ENCODE measurements at places on chromosomes 1 and 21.

DNA sequence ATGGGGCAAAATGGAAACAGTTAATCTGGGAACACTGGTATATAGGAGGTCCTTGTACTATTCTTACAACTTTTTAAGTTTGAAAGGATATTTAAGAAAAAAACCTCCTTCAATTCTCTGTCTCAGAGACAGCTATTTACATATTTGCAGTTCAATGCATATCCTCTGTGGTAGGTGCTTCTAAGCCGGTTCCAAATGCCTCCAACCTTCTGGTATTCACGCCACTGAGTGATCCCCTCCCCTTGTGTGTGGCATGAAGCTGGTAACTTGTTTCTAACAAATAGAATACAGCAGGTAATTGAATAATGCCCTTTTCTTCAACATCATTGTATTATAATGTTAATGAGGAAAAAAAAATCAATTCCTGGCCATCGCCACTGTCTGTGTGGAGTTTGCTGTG is 91.2 kb downstream of the PROX1 start:
- no peak for DNase-seq

DNA sequence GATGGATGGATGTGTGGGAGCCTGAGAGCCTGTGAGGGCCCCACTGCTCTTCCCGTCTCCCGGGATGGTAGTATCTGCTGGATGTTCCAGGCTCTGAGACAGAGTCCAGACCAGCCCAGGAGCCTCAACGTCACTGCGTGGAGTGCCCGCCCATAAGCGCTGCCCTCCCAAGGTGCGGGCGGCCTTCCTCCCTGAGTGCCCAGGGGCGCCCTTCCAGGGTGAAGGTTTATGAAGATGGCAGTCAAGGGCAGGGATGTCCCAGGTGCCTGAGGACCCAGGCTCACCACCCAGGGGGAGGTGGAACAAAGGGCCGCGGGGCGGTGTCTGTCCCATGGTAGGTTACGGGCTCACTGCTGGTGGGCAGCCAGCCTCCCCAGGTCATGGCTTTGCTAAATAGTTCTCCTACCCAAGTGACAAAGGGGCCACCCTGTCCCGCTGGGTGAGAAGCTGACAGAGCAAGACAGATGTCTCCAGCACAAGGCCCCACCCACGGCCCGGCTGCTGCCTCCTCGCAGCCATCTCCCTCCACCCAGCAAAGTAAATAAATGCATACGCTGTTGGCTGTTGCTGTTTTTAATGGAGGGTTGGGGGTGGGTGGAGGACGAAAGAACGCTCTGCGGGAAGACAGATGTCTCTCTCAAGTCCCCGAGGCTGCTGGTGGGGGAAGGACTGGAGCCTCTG is 9.0 kb upstream of the GPR153 start:
- no peak for DNase-seq

DNA sequence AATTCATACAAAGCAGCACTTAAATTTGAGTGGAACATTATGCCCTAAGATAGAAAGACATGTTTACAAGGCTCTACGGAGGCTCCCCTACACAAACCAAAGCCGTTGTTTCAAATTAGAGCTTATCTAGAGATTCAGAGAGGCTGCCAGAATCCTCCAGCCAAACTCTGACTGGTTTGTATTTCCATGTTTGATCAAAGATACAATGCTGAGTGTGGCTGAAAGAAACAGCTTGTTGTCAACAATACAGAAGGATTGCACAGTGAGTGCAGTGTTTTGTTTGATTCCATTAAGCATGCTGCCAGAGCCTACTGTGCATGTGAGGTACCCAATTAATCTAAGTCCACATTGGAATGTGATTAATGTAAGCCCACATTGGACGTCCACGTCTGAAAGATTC is 402.7 kb downstream of the DISC1 start:
- DNase-seq = no peak

DNA sequence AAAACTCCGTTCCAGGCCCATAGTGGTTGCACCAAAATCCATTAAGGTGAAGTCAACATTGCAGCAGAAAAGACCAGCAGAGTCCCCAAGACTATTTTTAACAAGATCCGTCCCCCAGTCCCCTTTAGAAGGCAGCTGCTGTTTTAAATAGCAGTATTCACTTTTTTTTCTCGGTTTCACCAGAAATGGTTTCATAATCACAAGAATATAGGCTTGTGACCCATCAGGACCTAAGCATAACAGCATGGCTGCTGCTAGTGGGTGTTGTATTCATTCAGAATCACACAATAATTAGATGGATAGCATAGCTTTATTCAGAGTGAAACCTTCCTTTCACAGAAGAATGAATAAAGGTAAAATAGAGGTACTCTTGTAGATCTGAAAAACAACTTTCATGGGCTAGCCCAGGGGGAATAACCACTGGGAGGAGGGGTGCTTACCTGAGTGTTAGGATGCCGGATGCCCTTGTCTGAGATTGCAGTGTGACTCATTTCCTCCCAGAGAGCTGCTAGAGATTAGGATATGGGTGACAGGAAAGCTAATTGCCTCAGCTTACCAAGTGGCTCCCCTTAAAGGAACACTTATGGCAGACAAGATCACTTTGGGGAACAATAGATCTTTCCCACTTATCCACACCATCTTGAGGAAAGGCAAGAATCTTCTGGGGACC is 35.0 kb downstream of the ACKR1 start:
- DNase-seq = no peak

GRCh38 chr1:182515556-182515955 is 65.6 kb downstream of the RGSL1 start:
- no peak for DNase-seq

DNA sequence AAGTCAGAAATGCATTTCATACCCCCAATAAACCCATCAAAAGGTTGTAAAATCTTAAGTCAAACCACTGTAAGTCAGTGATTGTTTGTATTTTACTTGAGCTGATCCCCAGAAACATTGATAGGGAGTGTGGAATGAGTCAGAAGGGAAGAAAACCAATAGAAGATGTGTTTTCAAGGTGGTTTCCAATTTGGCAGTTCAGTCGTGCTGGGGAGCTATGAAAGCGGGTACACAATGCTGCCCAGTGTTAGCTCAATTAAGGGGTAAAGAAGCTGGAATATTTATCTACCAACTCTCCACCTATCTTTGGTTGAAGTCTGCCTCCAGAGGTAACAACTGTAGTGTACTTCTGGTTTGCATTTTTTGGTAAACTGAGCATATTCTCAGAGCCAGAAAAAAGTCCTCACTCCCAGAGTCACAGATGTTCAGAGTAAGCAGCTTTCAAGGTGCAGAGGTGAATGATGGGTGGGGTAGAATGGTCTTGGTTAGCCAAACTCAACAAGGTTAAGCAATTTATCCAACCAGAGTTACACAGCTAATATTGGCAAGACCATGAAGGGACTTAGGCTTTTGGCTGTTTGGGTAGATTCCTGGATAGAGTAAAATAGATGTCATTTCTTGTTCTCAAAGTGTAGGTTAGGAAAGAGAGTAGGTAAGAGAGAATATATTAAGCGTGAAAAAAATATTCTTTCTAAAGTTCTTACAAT is 202.9 kb upstream of the ADGRL2 start:
- DNase-seq = no peak

- DNase-seq = no peak
These were observed 14.4 kb downstream of the MYOC start for GRCh38 chr1:171637928-171638576.

- DNase-seq = no peak
These were observed 925.9 kb downstream of the LTN1 start for GRCh38 chr21:28066596-28067387.

- DNase-seq = peak; percentile 63
These were observed 28.5 kb upstream of the KCNA2 start for GRCh38 chr1:110634455-110635311.

GRCh38 chr21:36117286-36117741 is 17.6 kb upstream of the CBR3 start:
- DNase-seq = no peak

DNA sequence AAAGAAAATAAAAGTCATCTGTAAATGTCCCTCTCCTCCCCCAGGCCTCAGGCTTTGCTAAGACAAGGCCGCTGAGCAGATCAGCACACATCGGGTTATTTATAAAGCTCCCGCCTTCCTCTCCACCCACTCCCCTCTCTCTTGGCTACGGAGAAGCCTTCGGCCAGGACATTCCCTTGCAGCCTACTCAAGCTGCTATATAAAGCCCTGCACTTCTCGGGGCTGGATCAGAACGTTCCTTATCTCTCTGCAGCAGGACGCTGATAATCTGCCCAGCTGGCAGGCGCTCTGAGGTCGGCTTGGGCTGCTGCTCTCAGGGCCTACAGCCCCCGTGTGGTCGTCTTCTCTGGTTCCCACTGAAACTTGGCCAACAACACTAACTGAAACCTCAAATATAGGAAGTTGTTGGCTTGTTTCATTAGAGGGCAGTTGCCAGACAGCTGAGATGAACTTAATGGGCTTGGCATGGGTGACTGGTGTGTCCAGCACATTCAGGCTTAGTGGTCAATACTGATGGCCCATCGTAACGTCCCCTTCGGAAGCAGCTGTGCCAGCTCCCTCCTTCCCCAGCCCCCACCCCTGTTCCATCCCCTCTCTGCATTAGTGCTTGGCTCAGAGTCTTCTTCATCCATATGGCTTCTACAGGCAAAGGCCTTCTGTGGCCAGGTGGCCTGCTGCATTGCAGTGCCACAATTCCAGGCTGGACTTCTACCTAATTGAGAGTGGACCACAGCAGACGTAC is 64.6 kb downstream of the IER5 start:
- no peak for DNase-seq

GRCh38 chr1:208643005-208643597 is 398.9 kb upstream of the PLXNA2 start:
- DNase-seq = no peak

DNA sequence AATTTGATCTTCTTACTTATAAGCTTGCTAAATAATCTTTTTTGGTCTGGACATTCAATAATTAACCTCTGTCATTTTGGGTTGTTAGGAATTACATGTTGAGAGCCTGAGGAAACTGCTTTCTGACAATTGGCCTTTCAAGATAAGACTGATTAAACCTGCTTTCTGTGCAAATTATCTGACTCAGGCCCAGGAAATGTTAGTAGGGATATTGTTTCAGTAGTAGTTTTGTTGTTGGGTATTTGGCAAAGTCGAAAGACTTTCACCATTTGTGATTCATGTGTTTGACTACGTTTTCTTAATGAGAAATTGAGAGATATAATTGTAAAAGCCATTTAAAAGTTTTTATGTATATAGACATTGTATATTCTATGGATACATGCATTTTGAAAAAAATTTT is 81.1 kb upstream of the GPR88 start:
- no peak for DNase-seq

DNA sequence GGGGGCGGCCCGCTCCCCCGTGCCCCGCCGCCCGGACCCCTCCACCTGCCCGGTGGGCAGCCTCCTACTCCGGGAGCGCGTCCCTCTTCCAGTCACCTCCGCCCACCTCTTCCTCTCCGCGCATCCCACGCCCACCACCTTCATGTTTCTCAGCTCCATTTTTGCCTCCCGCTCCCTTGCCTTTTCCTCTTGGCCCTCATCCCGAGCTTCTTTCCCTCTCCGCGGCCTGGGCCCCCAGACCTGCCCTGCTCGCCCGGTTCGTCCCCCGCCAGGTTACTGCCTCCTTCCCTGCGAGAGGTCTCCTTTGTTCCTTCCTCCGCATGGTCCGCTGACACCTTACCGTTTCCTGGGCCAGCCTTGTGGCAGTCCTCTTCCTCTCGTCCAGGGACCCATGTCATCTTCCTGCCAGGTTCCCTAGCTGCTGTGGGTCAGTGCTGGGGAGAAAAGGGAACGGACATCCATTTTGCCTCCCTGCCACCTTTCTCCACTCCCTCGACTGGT is 563 bp downstream of the QSOX1 start:
- DNase-seq = no peak

GRCh38 chr1:67401443-67401842 is 28.8 kb downstream of the SERBP1 start:
- DNase-seq = no peak

DNA sequence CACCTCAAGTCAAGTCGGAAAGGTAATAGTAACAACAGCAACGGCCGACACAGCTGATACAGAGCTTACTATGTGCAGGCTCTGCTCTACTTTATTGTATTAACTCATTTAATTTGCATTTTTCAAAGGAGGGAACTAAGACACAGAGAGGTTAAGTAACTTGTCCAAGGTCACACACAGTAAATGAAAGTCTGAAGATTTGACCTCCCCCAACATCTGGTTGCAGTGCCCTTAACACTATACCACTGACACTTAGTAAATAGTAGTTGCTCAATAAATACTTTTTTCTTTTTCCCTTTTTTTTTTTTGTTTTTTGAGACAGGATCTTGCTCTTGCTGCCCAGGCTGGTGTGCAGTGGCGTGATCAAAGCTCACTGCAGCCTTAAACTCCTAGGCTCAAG is 39.2 kb downstream of the RAP1GAP start:
- no peak for DNase-seq

DNA sequence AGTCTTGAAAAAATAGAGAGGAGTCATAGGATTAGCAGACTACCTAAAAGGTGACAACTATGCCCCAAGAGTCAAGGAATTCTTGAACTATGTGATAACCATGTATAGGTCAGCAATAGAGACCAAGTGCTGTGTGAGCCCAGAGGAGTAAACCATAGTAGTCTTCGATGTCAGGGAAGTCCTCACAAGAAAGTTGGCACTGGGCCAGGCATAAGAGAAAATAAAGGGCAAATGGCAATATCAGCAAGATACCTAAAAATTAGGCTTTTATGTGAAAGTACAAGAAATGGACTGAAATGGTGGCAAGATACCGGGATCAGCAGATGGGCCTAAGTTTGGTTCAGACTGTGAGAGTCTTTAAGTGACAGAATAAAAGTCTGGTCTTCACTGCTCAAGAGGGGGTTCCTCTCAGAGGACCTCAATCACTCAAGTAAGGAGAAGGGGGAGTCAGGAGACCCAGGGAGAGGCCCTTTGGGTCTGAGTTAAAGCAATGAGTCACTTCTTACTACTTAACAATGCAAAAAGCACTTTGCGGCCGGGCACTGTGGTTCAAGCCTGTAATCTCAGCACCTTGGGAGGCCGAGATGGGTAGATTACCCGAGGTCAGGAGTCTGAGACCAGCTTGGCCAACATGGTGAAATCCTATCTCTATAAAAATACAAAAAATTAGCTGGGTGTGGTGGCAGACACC is 95.0 kb downstream of the TEX35 start:
- DNase-seq = no peak

- no peak for DNase-seq
These were observed 561 bp downstream of the CD1E start for GRCh38 chr1:158354255-158354654.

DNA sequence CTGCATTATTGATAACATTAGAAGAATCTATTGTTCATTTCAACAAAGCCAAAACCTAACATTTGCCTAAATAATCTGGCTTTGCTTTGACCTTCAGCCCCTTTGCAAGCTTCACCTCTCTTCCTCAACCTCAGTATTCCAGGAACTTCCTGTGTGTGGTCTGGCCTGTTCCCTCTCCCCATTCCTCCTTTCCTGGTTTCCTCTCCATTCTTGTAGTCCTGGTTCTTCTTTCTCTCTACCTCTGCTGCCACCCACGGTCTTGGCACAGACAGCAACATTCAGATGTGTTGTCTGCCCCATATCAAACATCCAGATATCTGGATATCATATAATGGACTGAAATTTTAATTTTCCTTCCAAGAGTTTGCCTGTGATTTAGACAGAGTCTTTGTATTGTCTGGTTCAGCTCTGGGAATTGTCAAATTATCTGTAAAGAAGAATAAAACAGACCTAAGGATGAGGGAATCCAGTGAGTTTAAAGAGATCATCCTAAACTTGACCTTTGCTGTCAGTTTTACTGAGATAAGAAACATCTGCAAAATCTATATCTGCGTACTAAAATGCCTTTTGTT is 148.1 kb upstream of the KCTD3 start:
- DNase-seq = no peak

All from stimulated activated CD4-positive, alpha-beta T cell treated with anti-CD3 and anti-CD28 coated beads, Interleukin-4, amount 100 ng/mL, for 4 hours (primary cell).